B cell (primary cell): ENCODE measurements at places on chromosomes 4 and X. TPM values are rescaled to one million over a fixed set of nuclear protein-coding genes. Genes with fewer than 3 reads are reported as not detected.
A peak's percentile ranks its signal among the peaks of the same experiment; 100 is the strongest.

GRCh38 chr4:125781651-125782050 lies 466.9 kb downstream of the FAT4 start:
- no peak overlapping the region for H3K27ac ChIP-seq
- no peak overlapping the region for H3K4me3 ChIP-seq
- H3K4me1 ChIP-seq = no peaks in the 10 kb centered on the region
- H3K27me3 ChIP-seq = no peaks in the 10 kb centered on the region
- no peak for DNase-seq
- H3K36me3 ChIP-seq = no peaks in the 10 kb centered on the region

- H3K4me3 ChIP-seq = no peak overlapping the region
- no peak for DNase-seq
- no peaks in the 10 kb centered on the region for H3K27me3 ChIP-seq
Observed at GRCh38 chr4:160563552-160564282, 1460.8 kb downstream of the RAPGEF2 start.

GRCh38 chr4:119580293-119580692 lies 48.3 kb downstream of the PDE5A start:
- H3K4me1 ChIP-seq = no peaks in the 10 kb centered on the region
- H3K4me3 ChIP-seq = no peak overlapping the region
- H3K27me3 ChIP-seq = no peaks in the 10 kb centered on the region
- no peak overlapping the region for H3K27ac ChIP-seq
- no peaks in the 10 kb centered on the region for H3K36me3 ChIP-seq

DNA sequence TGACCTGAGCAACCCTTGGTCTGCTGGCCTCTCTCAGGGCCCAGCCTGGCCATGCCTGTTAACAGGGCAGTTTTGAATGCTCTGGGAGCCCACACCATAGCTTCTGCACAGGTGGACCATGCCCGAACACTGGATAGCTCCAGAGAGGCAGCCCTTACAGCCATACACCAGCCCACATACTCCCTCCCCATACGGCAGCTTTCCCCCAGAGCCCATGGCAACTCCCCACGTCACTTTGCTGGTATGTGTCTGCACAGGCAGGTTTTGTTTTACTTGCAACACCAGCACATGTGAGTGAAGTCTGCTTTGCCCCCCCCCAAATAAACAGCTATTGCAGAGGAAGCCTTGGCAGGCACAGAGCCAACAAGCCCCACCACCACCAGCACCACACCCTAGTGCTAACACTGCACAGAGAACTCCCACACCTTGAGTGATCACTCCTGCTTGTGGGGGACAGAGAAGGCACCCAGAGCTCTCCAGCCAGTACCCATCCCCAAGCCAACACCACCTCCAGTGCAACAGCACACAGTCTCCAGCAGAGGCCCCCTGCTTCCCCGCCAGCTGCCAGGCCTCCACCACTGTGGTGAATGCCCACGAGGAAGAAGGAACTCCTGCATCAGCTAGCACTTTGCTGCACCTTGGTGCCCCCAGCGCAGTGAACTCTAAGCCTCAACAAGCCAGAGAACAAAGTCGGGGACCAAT lies 87.3 kb downstream of the STPG2 start:
- H3K4me1 ChIP-seq = no peaks in the 10 kb centered on the region
- DNase-seq = no peak
- H3K27me3 ChIP-seq = no peaks in the 10 kb centered on the region
- H3K4me3 ChIP-seq = no peak overlapping the region
- H3K36me3 ChIP-seq = no peaks in the 10 kb centered on the region

GRCh38 chr4:173128199-173128890 lies 40.3 kb upstream of the GALNT7 start:
- no peak overlapping the region for H3K4me3 ChIP-seq
- peaks cover 3% of the 10 kb centered on the region for H3K4me1 ChIP-seq
- no peak for DNase-seq
- H3K27me3 ChIP-seq = no peaks in the 10 kb centered on the region

DNA sequence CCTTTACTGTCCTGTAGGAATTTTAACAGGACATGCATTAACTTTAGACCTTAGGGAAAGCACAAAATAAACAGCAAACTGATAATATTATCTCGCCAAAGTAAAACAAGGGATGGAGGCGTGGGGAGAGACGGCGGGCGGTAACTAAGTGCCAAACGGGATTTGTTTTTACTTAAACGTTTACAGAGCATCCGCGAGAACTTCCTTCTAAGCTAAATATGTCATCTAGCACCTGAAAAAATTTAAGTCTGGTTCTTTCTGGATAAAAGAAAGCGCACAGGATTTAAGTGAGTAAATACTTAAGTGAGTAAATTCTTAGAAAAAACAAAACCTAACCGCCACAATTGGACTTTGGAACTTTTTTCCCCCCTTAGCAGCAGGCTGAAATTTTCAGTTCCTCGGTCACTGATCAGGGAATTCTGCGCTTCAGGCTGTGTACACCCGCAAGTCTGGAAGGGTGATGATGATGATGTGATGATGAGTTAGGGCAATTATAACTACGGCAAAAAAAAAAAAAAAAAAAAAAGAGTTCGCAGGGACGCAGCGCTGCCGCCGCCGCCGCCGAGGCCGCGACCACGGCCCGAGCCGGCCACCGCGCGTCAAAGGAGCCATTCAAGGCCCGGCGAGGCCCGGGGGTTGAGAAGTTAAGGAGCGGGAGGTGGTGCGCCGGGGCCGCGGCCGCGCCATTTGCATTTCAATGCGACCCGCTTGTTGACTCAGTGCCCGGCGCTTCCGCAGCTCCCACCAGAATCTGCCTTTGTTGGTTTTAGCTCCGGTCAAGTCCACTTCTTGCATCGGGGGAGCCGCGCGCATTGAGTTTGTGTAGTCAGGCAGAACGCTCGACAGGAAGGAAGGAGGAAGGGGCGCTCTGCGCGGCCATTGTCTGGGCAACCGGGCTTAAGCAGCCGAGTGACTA lies 108.8 kb downstream of the SPRY1 start:
- H3K27me3 ChIP-seq = no peaks in the 10 kb centered on the region
- H3K36me3 ChIP-seq = no peaks in the 10 kb centered on the region
- no peak overlapping the region for H3K27ac ChIP-seq
- DNase-seq = peak; percentile 45

DNA sequence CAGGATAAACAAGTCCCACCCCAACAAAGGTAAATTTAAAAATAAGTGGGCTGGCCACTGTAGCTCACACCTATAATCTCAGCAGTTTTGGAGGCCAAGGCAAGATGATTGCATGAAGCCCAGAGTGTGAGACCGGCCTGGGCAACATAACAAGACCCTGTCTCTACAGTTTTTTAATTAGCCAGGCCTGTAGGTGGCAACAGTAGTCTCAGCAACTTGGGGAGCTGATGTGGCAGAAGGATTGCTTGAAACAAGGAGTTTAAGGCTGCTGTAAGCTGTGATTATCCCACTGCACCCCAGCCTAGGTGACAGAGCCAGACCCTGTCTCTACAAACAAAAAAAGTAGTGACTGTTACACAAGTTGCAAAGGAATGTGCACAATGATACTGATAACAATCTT lies 74.6 kb upstream of the FAAH2 start:
- H3K4me1 ChIP-seq = no peaks in the 10 kb centered on the region
- no peaks in the 10 kb centered on the region for H3K36me3 ChIP-seq

DNA sequence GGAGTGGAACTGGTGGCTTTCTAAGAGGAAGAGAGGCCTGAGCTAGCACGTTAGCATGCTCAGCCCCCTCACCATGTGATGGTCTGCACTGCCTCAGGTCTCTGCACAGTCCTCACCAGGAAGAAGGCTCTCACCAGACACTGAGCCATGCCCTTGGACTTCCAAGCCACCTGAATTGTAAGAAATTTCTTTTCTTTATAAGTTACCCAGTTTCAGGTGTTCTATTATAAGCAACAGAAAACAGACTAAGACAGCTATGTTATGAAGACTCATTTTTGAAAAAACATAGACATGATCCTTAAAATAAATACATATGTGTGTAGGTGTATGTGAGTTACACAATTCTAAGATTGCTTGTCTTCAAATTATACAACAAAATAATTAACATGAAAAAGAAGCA lies 74.7 kb downstream of the CEP44 start:
- H3K36me3 ChIP-seq = no peaks in the 10 kb centered on the region
- H3K4me1 ChIP-seq = no peaks in the 10 kb centered on the region
- H3K4me3 ChIP-seq = no peak overlapping the region

DNA sequence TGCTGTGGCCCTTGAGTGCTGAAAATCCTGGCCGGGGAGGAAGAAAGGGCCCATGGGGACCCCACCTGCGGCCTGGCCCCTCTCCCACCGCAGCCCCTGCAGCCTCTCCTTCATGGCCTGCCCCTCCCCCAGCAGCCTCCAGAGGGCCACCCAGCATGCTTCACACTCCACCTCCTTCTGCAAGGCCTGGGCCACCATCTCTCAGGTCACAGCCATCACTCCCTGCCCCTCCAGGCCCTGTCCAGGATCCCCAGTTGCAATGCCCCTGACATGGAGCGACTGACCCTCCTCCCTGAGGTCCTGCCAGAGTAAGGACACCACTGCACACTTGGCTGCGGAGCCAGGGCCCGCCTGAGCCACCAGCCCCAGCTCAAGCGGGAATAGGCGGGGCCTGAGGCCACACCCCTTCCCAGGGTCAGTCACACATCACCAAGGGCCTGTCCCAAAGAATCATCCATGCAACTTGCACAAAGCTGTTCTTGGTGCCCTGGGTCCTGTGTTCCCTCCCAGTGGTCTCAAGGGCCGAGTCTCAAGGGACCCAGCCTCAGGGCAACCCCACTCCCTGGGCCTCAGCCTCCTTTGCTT lies 32.9 kb downstream of the CCNQ start:
- H3K4me1 ChIP-seq = no peaks in the 10 kb centered on the region
- no peak for DNase-seq
- H3K36me3 ChIP-seq = no peaks in the 10 kb centered on the region
- H3K27ac ChIP-seq = no peak overlapping the region

GRCh38 chrX:150905293-150905692 lies 6.8 kb upstream of the CD99L2 start:
- no peak for DNase-seq
- H3K36me3 ChIP-seq = no peaks in the 10 kb centered on the region
- no peaks in the 10 kb centered on the region for H3K4me1 ChIP-seq
- no peak overlapping the region for H3K4me3 ChIP-seq
- H3K27ac ChIP-seq = no peak overlapping the region
- no peaks in the 10 kb centered on the region for H3K27me3 ChIP-seq

DNA sequence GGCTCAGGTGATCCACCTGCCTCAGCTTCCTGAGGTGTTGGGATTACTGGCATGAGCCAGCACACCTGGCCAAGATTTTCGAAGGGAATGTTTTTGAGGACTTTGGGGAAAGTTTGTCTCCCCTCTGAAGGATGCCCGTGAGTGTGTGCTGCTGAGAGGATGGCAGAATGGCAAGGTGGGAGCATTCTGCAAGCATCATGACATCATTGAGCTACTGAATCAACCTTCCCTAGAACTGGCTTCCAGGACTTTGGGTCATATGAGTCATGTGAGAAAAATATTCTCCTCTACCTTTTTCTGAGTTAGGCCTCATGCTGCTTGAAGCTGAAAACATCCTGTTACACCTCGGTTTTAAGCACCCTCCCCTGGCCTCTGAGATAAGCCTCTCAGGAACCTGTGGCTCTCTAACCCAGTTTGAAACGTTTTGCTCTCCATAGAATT lies 31.0 kb downstream of the TMEM131L start:
- H3K27me3 ChIP-seq = no peaks in the 10 kb centered on the region
- DNase-seq = no peak
- H3K4me3 ChIP-seq = no peak overlapping the region
- peaks cover 85% of the 10 kb centered on the region for H3K4me1 ChIP-seq
- peaks cover 8% of the 10 kb centered on the region for H3K36me3 ChIP-seq

DNA sequence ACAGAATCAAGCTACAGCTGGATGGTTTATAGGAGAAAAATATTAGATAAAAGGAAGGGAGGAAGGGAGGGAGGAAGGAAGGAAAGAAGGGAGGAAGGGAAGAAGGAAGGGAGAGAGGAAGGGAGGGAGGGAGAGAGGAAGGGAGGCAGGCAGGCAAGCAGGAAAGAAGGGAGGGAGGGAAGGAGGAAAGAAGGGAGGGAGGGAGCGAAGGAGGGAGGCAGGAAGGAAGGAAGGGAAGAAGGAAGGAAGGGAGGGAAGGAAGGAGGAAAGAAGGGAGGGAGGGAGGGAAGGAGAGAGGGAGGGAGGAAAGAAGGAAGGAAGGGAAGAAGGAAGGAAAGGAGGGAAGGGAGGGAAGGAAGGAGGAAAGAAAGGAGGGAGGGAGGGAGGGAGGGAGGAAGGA lies 77.9 kb upstream of the C1QTNF7 start:
- no peak overlapping the region for H3K27ac ChIP-seq
- H3K4me3 ChIP-seq = no peak overlapping the region
- peaks cover 21% of the 10 kb centered on the region for H3K4me1 ChIP-seq
- no peaks in the 10 kb centered on the region for H3K36me3 ChIP-seq
- no peak for DNase-seq

DNA sequence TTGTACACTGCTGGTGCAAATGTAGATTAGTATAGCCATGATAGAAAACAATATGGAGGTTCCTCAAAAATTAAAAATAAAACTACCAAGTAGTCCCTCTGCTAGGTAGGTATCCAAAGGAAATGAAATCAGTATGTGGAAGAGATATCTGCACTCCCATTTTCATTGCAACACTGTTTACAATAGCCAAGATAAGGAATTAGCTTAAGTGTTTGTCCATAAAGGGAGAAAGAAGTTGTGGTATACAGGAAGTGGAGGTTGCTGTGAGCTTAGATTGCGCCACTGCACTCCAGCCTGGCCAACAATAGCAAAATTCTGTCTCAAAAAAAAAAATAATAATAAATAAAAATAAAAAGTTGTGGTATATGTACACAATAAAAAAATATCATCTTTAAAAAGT lies 325.0 kb upstream of the EMCN start:
- H3K27me3 ChIP-seq = peaks cover 5% of the 10 kb centered on the region
- no peak overlapping the region for H3K27ac ChIP-seq
- no peak overlapping the region for H3K4me3 ChIP-seq
- DNase-seq = no peak
- H3K4me1 ChIP-seq = no peaks in the 10 kb centered on the region

DNA sequence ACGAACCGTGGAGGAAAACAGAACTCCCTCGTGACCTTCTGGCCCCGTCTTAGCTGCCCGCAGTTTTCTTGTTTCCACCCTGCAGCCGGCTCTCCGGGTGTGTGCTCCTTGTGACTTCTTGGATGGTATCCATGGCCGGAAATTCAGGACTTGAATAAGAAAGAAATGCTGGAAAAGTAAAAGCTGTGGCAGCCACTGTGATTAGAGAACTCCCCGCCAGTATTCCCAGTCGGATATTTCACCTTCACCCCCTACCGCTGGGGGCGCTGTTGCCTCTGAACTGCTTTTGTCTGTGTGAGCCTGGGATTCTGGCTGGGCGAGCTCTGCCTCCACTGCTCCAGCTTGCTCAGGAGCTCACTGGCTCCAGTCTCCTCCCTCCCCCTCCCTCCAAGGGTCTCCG lies 41.5 kb upstream of the CYP4V2 start:
- no peak overlapping the region for H3K27ac ChIP-seq
- no peak for DNase-seq
- H3K27me3 ChIP-seq = peaks cover 29% of the 10 kb centered on the region
- H3K4me3 ChIP-seq = no peak overlapping the region
- H3K4me1 ChIP-seq = peaks cover 10% of the 10 kb centered on the region

GRCh38 chr4:87851332-87851731 lies 18.6 kb downstream of the MEPE start:
- H3K27ac ChIP-seq = no peak overlapping the region
- H3K4me3 ChIP-seq = no peak overlapping the region
- DNase-seq = no peak

Gene ZNF732
- total RNA-seq = not detected in 2 replicates

Gene ARR3
- total RNA-seq = not detected in 2 replicates

Gene RAI2
- not detected in 2 replicates for total RNA-seq

Gene DMD
- total RNA-seq = 51.8 and 53.1 TPM in 2 replicates

Gene TMEM187
- 3.8 and 5.5 TPM in 2 replicates for total RNA-seq

Gene FAAH2
- 15.6 and 18.0 TPM in 2 replicates for total RNA-seq

Gene HDX
- total RNA-seq = 2.6 and 3.2 TPM in 2 replicates

Gene CHRDL1
- total RNA-seq = not detected in 2 replicates

Gene GABRE
- total RNA-seq = not detected in 2 replicates
